ENCODE measurements at places on chromosomes 2 and 18. TPM values are rescaled to one million over a fixed set of nuclear protein-coding genes. Genes with fewer than 3 reads are reported as not detected.

Gene ANKRD30BL
- total RNA-seq = not detected

Gene IKZF2
- total RNA-seq = 4.3 TPM

Gene KCMF1
- total RNA-seq = 83.3 TPM

Gene ANO7
- total RNA-seq = 0.35 TPM

Gene SNORC
- 0.70 TPM for total RNA-seq

Gene EFHD1
- 24.3 TPM for total RNA-seq

Gene PCGF1
- total RNA-seq = 20.3 TPM

Gene CCDC121
- 6.1 TPM for total RNA-seq

Gene CCDC74B
- 0.38 TPM for total RNA-seq

Gene PSD4
- total RNA-seq = 2.6 TPM

Gene CHRNA1
- not detected for total RNA-seq

Gene ARHGAP25
- 7.3 TPM for total RNA-seq

Gene RUFY4
- total RNA-seq = not detected

Gene FSIP2
- 0.13 TPM for total RNA-seq

Gene COL5A2
- total RNA-seq = 6.8 TPM

Gene INHBB
- total RNA-seq = 8.2 TPM

Gene ITPRIPL1
- 1.0 TPM for total RNA-seq

Gene MROH2A
- not detected for total RNA-seq

Gene NETO1
- total RNA-seq = not detected

Gene ELP2
- total RNA-seq = 47.6 TPM

Gene B3GNT7
- 7.7 TPM for total RNA-seq

Gene KCNE4
- 3.2 TPM for total RNA-seq

Gene CPS1
- 3.0 TPM for total RNA-seq

Gene PLGLB2
- total RNA-seq = 1.4 TPM

Gene RIT2
- total RNA-seq = not detected

Gene SNTG2
- 0.73 TPM for total RNA-seq

Gene IL36G
- total RNA-seq = not detected

Gene KIF5C
- total RNA-seq = 1.2 TPM

Gene STAT4
- total RNA-seq = 0.70 TPM

Gene LRRTM1
- total RNA-seq = 0.30 TPM

Gene ANKRD53
- total RNA-seq = 0.30 TPM

Gene FRZB
- total RNA-seq = 1.4 TPM

Measured in Right ventricle myocardium superior (tissue), 1 donor.